ENCODE measurements at places on chromosomes 6 and 20. TPM values are rescaled to one million over a fixed set of nuclear protein-coding genes. Genes with fewer than 3 reads are reported as not detected.

- no peak for DNase-seq
Observed at GRCh38 chr6:127397729-127398630, 54.6 kb upstream of the ECHDC1 start.

Gene FANCE
- 2.7 TPM for total RNA-seq

Gene ISM1
- 2.6 TPM for total RNA-seq

- no peak for DNase-seq
Observed at GRCh38 chr6:7156643-7157278, 49.0 kb downstream of the RREB1 start.

Gene PMEPA1
- 30.4 TPM for total RNA-seq

DNA sequence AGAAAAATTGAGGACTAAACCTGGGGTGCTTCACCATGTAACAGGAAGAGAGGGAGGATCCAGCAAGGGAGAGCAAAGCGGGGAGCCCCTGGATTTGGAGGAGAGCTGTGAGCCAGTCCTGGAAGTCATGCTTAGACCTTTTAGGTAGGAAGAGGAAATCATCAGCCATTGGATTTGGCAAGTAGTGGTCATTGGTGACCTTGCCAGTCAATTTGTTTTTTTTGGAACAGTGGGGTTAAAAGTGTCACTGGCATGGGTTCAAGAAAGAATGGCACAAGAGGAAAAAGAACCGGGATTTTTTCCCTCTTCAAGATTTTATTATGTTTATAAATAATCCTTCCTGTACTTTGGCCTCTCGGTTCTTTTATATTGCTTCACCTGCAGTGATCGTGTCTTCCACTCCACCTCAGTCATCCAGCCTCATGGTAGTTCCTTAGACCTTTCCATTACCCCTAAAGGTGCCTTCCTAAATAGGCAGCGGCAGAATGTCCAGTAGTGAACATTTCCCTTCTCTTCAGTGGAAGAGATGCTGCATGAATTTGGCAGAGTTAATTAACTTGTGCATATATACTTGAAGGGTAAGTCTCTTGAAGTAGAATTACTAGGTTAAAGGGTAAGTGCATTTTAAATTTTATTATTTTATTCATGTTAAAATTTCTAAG lies 124.7 kb downstream of the QKI start:
- no peak for DNase-seq

DNA sequence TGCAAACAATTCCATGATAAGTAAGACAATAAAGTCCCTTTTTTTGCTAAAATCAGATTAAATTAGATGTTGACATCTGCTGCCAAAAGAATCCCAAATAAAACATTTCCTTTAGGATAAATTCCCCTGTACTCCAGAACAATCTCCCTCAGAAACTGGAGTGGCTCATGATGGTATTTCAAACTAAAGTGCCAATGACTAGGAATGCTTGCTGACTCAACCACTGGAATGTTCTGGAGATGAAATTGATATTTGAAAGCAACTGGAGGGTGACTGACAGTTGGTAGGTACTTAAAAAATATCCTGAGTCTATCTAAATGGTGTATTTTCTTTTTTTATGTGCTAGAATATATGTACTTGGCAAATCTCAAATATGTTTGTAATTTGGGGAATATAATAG lies 350.1 kb upstream of the TSHZ2 start:
- no peak for DNase-seq

Measured in kidney (tissue), 22 donors.